RPMI7951 (cell line): ENCODE measurements at places on chromosomes 16 and 17.
A peak's percentile ranks its signal among the peaks of the same experiment; 100 is the strongest.

DNA sequence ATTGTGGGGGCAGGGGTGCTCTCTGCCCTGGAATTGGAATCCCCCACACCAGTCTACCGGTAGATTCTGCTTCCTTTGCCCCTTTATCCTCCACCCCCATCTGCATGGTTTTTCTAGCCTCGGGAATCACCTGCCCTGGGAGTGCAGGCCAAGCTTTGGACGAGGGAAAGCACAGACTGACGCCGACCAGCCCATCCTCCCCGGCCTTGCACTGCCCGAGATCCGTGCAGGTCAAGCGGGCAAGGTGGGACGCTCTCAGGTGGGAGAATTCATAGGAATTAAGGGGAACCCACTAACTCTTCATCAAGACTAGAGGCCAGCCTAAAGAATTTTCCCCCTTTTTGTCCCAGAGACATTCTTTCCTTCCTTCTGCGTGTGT is 9.9 kb upstream of the HOXB13 start:
- no peak for DNase-seq

GRCh38 chr17:40415390-40415789 is 2.3 kb downstream of the TOP2A start:
- DNase-seq, result peak; percentile 45

- no peak for DNase-seq
Measured at GRCh38 chr17:82052638-82053059, 951 bp downstream of the GPS1 start.

- DNase-seq, result peak; percentile 50
Measured at GRCh38 chr17:40062329-40063186, at the start of gene THRA. THRA (plus strand) TSS chr17:40062965; CDS start chr17:40074489, 11,524 bp downstream.

DNA sequence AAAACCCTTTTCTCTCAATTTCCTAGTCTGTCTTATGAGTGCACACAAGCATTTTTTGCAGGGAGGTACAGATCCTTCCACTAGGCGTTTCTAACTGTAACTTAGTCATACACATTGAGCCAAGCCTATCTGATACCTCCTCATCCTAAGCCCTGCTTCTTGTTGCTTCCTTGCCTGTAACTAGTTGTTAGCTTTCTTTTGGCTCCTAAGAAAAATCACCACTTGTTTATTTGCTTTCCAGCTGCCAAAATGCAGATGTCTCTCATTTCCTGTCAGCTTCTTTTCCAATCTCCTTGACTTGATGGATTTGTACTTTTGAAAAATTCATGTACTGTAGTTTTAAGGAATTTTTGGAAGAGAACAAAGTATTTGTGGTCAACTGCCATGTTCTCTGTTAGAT is 73.7 kb downstream of the TNRC6C start:
- no peak for DNase-seq

GRCh38 chr17:75036643-75037268 is 10.0 kb downstream of the ATP5PD start:
- DNase-seq, result peak; percentile 94

DNA sequence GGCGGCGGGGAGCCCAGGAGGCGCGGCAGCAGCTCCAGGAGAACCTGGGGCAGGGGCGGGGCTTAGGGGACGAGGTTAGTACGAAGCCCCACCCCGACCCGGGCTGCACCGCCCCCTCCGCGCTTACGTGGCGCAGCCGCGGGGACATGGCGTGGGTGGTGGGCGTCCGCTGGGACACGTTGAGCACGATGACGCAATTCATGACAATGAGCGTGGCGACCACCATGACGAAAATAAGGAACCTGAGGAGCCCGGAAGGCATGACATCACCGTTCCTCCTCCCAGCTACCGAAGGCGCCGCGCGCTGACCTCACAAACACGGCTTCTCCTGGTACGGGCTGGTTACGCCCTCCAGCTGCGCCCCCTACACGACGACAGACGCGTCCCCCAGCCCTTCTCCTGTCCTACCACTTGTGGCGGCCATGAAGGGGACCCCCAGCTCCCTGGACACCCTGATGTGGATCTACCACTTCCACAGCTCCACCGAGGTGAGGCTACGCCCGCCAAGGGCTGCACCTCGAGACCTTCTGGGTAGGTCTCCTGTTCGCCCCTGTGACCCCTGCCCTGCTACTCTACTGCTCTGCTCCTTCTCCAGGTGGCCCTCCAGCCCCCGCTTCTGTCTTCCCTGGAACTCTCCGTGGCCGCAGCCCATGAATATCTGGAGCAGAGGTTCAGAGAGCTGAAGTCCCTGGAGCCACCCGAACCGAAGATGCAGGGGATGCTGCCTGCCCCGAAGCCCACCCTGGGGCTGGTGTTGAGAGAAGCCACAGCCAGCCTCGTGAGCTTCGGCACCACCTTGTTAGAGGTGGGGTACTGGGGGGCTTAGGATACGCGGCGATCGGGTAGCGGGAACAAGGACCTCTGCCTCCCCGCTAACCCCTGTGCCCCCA is at the start of gene C17orf107:
C17orf107 (plus strand) TSS at position 196 of the 890 bp plus-strand sequence; CDS start at position 423, 227 bp downstream.
- no peak for DNase-seq

- no peak for DNase-seq
Measured at GRCh38 chr16:81719993-81720392, 59.1 kb upstream of the PLCG2 start.

- no peak for DNase-seq
Measured at GRCh38 chr16:19835968-19836421, 48.7 kb downstream of the GPRC5B start.

DNA sequence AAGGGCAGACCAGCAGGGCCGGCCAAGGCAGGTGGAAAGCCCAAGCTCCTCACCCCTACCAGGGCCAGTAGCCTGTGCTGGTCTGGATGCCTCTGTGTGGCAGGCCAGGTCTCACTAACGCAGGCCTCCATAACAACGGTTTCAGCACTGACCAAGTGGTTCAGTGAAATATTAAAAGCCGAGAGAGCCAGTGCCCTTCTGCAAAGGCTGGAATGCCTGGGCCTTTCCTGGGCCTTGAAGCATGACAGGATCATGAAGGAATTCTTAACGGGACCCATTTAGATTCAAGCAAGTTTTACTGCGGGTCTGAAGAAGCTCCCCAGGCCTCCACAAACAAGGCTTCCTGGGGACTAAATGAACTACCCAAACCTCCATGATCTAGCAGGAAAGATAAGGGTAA is 16.3 kb downstream of the ADAD2 start:
- DNase-seq, result no peak

GRCh38 chr16:74264811-74265210 is 31.8 kb upstream of the PSMD7 start:
- no peak for DNase-seq

GRCh38 chr17:33131620-33132019 is 140.0 kb downstream of the SPACA3 start:
- no peak for DNase-seq

DNA sequence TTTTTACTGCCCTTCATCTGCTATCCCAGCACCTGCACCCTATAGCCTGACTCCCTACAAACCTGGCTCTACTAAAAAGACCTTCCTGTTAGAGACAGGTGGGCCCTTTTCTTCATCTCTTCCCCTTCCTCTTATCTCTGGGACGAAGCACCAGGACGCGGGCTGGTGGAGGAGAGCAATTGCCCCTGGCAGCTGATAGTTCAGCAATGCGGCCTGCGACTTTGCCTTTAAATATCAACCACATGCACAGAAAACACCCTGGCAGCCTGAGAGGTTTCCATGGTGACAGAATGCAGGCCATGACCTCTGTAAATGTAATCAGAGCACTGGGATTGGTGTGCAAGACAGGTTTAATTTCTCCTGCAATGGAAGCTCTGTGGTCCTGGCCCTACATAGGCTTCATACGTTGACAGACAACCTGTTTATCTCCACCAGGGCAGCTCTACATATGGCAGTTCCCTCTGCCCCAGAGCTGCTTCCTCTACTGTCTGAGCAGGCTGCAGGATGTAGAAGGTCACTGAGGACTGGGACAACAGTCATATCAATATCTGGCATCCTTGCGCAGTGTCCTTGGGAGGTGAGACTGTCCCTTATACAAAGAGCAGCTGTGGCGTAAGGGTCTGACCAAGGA is 10.0 kb upstream of the SKAP1 start:
- DNase-seq, result peak; percentile 15

GRCh38 chr17:51907041-51907440 is 251.5 kb downstream of the CA10 start:
- no peak for DNase-seq

- no peak for DNase-seq
Measured at GRCh38 chr17:56913353-56913866, 439 bp downstream of the TRIM25 start.

- no peak for DNase-seq
Measured at GRCh38 chr16:69669577-69669976, 56.8 kb downstream of the NQO1 start.

- no peak for DNase-seq
Measured at GRCh38 chr17:48790607-48791127, 26.4 kb downstream of the TTLL6 start.

DNA sequence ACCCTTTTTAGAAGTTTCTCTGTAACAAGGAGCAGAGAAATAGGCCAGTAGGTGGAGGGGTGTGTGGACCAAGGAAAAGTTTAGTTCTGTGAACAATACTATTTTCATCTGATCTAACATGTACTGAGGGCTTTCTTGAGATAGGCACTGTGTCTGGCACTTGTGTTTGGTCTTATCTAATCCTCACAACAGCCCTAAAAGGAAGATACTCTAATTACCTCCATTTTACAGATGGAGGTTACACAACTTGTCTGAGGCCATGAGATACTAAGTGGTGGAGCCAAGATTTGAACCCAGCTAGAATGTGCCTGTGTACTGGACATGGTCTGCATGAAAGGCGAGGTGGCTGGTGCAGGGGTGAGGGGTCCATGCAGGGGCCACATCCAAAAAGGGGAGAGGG is 4.5 kb downstream of the TNFSF12 start:
- DNase-seq, result no peak

GRCh38 chr16:56164636-56165035 is 26.7 kb upstream of the GNAO1 start:
- no peak for DNase-seq

- DNase-seq, result no peak
Measured at GRCh38 chr16:20268409-20268808, 58.9 kb downstream of the GP2 start.
